ENCODE measurements at places on chromosomes 3 and 15.
A peak's percentile ranks its signal among the peaks of the same experiment; 100 is the strongest.

GRCh38 chr3:126211569-126211968, 31.2 kb upstream of the ALDH1L1 start:
- DNase-seq: no peak

DNA sequence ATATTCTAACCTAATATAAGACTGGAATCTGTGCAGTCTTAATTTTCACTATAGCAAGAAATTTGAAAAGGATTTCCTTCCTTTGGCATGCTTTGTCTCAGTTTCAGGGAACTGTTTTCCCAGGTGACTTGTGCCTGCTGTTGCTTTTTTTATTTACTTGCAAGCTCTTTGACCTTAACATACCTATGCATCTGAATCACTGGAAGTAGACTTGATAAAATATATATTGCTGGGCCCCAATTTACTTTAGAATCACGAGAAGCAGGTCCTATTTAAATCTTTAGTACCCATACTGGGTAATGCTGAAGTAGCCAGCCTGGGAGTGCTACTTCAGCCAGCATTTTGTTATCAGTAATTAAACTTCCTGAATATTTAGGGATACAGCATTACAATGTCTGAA, 257.9 kb upstream of the ALCAM start:
- no peak for DNase-seq

DNA sequence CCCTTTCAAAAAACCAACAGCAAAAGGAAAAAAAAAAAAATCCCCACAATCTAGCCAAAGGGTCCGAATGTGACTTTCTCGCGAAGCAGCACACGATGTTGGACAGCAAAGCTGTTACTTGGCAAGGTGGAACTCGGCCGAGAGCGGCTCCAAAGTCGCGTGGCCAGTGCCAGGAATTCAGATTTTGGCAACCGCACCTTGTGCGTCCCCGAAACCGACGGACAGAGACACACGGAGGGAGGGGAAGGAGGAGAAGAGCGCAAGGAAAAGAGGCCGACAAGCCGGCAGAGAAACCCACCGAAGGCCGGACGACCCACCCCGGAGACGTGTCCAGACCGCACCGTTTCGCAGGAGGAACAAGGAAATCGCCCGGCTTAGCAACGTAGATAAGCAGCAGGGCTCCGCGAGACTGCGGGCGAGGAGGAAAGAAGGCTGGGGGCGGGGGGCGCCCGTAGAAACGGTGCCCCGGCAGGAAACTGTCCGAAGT, 517.3 kb downstream of the MECOM start:
- no peak for DNase-seq

DNA sequence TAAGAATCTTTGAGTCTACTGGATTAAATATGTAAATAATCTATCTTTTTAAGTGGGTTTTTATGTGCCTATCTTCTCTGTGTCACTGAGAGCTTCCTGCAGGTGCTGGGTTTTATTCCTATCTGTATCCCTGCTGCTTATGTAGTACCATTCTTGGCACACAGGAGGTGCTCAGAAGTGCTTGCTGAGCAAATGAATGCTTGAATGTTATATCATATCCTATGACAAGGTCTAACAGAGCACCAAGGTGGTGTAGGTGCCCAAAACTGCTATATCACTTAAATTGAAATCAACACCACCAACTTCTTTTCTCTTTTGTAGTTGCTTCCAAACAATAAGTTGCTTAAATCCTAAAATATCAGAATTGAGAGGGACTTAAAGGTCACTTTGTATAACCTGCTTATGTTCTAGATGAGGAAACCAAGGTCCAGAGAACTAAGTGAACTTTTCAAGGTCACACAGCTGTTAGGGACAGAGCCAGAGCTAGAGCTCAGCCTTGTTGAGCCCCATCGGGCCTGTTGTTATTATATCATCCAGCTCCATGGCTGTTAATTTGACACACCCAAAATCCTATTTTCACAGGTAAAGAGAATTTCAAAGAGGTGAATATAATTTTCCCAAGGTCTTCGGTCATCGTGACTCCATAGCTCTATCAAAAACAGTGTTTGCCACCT, 46.0 kb downstream of the CCNL1 start:
- DNase-seq: no peak

GRCh38 chr3:129409541-129409940, 18.9 kb downstream of the EFCAB12 start:
- no peak for DNase-seq

DNA sequence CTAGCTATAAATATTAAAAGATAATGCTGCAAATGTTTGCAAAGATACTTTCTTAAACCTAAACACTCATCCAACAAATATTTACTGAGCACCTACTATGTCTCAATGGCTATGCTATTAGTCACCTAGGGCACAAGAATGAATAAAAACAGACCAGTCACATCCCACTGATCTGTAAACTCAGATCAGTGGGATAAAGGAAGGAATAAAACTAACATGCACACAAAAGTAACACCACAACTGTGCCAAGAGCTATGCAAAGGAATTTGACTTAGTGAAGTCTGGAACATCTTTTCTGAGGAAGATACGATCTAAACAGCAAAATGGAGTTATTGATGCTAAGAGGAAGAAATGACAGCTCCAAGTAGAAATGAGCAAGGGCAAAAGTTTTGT, 56.6 kb downstream of the CBLB start:
- DNase-seq: no peak

- no peak for DNase-seq
These were observed 104.3 kb downstream of the CPN2 start for GRCh38 chr3:194246709-194247349.

DNA sequence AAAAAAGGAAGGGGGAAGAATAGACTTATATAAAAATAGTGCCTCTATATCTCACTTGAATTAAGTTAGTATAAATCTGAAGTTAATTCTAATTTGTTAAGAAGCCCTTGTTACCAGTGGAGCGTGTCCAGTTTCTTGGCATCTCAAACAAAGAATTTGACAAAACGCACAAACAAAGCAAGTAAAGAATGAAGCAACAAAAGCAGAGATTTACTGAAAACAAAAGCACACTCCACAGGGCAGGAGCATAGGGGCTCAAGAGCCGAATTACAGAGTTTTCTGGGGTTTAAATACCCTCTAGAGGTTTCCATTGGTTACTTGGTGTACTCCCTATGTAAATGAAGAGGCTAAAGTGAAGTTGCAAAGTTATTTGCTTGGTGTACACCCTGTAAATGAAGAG, 34.0 kb upstream of the GK5 start:
- no peak for DNase-seq

DNA sequence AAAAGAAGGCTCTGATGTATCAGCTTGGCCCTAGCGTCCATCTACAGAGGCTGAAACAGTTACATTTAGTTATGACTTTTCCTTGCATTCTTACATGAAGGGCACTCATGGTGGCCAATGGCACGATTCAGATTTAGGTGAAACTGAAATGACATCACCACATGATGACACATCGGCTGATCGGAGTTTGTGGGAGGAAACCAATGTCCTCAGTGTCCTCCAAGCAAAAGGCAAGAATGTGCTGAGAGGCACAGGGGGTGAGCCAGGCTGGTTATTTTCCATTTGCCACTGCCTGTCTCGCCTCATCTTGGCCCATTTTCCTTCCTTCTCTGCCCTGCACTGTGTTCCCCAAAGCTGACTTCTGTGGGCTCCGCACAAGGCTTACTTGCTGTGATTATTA, 34.4 kb downstream of the TARS3 start:
- DNase-seq: no peak

GRCh38 chr15:53831907-53832770, 72.7 kb upstream of the WDR72 start:
- DNase-seq: no peak

DNA sequence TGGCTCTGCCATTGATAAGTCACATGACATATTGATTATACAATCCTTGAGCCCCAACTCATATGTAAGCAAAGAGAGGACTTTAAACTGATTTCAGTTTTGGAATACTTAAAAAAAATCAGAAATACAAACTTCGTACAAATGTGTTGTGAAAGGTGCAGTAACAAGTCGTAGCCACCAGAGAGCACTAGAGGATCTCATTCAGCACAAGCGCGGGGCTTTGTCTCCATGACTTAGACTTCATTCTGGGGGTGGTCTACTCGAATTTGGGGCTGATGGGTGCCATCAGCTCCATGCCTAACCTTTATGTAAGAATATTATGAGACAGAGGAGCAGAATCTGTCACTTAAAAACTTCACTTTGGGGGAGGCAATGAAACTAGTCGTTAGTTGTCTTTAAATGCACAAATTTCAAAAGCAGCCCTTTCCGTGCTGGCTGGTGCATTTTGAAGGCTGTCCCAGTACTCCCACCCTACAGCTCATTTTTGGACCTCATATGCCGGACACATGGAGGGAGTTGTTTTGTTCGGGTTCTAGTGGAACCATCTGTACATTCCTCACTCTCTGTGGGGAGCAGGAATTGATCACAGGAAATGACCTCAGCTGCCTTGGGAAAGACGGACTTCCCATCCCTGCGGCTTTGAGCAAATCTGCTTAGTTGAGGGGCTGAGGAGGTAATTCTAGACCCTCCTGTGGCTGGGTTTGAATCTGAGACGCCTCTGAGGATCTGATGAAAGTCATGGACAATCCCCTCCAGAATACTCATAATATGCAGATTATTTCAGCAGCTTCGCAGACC, 27.5 kb upstream of the MASP1 start:
- DNase-seq: peak; percentile 34

DNA sequence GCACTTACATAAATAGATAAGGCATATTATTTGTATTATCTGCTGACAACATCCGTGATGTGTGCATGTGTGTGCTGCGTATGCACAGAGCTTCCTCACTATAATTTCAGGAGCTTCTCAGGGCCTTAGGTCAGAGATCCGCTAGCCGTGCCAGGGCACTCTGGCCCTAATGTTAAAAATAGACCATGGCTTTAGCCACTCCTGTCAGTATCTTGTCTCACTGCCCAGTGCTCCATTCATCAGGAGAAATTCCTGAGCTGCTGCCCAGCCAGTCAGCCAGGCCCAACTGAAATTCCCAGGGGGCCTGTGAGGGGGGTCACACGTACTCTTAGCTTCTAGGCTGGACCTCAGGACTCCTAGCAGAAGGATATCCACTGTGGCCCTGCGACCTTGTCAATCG, 70.0 kb upstream of the ABHD2 start:
- DNase-seq: no peak

GRCh38 chr3:69998759-69999139, 784 bp upstream of the SAMMSON start:
- DNase-seq: no peak

DNA sequence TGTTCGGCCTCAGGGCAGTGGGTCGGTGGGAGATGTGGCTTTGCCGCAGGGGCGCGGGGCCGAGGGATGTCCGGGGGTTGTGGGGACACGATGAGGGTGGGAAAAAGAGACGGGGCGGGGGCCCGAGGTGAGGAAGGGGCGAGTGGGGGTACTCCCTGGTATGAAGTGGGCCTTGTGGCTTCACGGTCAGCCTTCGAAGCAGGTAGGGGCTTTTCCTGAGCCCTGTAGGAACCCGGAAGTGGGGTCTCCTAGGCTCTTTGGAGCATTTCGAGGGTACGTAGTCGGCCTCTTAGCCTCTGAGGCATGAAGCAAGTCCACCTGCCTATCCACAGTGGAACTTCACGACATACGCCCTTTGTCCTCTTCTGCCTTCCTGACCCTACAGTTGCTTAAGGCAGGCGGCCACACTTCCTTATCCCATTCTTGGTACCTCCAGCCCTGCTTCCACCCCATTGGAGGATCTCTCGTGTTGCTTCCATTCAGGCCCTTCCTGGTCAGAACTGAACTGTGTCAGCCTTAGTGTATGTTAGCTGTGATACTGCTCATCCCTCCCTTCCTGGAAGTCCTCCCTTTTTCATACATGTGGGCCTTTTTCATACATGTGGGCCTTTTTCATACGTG, 389 bp downstream of the ARPC4 start:
- no peak for DNase-seq

- DNase-seq: no peak
These were observed 539.5 kb upstream of the AGTR1 start for GRCh38 chr3:148158210-148158609.

DNA sequence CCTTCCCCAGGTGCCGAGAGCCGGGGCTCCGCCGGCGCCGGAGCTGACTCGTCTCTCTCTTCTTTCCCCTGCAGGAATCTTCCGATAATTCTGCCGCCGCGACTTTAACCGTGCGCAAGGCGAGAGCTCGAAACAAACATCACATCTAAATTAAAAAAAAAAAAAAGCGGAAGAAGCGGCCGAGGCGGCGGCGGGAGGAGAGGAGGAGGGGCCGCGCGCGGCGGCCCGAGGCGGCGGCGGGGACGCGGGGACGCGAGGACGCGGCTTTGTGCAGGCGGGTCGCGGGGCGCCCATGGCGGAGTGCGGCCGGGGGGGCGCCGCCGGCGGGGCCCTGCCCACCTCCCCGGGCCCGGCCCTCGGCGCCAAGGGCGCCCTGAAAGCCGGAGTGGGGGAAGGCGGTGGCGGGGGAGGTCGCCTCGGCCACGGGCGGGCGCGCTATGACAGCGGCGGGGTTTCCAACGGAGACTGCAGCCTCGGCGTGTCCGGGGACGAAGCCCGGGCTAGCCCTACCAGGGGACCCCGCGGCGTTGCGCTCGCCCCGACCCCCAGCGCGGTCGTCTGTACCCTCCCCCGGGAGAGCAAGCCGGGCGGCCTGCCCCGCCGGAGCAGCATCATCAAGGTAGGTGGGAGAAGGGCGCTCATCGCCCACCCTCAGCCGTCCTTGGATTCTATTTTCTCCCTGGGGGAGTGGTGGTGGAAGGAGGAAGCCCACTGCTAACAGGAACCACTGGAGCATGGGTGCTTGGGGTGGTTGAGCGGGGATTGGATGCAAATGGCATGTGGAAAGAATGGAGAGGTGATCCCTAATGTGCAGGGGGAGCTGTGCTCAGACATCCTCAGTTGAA, at the start of gene PLCL2:
Gene PLCL2 (plus strand): TSS at position 208 of the 845 bp plus-strand sequence. CDS start 85 bp downstream, at position 293.
- peak; percentile 72 for DNase-seq

DNA sequence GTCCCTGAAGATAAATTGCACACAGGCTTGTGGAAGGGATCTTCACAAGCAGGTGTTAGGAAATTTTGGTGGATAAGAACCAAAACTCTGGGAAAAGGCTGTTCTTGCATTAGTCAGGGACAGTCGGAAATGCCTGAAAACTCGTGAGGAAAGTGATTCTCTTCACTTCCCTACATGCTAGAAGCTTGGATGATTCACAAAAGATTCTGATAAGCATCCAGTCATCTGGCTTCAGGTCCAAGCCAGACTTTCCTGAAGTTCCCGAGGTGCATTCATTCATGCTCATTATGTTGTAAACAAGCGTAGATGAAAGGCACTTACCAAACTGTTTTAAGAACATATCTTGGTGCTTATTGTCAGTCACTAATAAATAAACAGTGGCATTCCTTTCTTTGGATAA, 1028.7 kb downstream of the NTRK3 start:
- no peak for DNase-seq

- no peak for DNase-seq
These were observed 95.1 kb upstream of the MEX3B start for GRCh38 chr15:82140886-82141285.

DNA sequence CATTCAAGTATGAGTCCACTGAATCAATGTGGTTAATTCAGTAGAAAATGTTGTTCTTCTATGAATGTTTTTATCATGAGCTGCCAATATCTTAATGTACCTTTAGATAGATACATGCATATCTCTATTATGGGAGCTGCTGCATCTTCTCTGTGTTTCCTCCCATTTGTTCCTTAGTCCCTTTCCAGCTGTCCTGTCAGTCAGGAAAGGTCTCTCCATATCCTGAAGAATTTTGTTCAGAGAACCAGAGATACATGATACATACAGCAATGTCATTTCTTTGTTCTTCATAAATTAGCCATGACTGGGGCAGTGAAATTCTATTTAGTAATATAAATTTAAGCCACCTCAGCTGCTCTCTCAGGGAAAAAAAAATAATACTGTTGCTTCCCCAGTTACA, 103.7 kb downstream of the P3H2 start:
- DNase-seq: no peak

- DNase-seq: peak; percentile 92
These were observed 173.9 kb downstream of the SLC9A9 start for GRCh38 chr3:143674100-143674968.

Measured in memory B cell (primary cell).